ENCODE measurements at places on chromosomes 1 and 21.

- DNase-seq, result no peak
These were observed 26.6 kb downstream of the TMEM51 start for GRCh38 chr1:15180189-15180588.

DNA sequence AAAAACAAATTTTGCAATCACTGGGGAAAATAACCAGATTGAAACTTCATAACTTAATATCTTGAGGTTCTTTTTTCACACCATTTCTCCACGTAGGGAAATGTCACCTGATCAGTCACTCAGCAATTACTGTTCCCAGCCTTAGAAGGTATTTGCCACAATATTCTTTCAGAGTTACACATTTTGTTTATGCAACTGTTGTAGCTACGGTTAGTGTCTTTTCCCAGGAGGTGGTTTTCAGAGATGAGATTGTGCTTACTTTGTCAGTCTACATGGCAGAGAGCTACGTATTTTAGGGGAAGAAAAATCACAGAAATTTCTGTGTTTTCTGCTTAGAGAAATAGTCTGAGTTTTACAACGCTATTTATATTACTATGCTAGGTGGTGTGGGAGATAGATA is 792.8 kb upstream of the B3GALT2 start:
- no peak for DNase-seq

DNA sequence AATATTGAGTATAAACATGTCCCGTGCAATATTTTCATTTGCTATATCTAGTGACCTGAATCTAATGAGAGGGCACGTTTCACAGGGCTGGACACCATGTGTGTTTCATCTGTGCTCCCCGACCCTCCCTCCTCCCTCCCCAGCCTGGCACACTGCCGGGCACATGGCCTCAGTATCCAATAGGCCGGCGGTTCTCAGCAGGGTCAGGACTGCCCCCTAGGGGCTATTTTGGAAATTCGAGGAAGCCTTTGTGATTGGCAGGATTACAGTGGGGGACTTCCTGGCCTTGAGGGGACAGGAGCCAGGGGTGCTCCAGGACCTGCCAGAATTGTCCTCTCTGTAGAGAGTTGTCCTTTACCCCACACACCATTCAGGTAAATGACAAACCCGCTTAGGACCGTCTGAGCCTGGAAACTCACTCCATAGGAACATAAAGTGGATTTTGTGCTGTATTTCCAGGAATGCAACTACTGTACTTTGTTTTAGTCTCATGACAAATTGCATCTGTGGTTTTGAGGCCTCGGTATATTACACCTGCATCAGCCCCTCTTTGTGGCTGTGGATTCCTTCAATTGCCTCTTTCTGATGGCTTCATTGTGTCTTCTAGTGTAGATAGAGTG is 109.5 kb upstream of the SIM2 start:
- DNase-seq, result no peak

DNA sequence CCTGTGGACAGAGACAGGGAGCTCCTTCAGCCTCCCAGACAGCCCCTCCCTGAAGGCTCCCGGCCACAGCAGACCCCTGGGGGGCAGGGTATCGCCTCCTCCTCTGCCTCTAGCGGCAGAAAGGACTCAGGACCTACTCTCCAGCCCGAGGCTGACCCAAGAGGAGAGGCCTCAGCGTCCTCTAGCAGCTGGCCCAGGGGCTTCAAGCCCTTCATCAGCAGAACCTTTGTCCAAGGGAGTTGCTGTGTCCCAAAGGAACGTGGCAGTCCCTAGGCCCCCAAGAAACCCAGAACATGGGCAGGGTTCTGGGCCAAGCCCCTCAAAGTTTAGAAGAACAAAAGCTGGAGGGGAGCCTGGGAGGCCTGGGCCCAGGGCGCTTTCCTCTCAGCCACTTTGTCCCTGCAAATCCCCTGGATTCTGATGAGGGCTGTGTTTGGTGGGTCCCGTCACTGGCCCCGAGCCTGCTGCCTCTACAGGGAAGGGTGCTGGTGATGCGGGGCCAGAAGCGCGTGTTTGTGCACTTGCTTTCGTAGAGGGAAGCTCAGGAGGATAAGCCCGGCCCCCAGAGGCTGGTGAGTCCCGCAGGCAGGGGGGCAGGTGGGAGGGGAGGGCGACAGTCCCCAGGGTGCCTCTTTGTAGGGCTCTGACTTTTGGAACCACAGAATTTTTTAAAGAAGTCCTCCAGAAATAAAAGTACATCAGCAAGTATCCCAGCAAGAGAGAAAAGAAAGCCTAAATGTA is 13.3 kb downstream of the ITGB2 start:
- no peak for DNase-seq

- no peak for DNase-seq
These were observed 7.9 kb downstream of the SAMD11 start for GRCh38 chr1:931380-932172.

DNA sequence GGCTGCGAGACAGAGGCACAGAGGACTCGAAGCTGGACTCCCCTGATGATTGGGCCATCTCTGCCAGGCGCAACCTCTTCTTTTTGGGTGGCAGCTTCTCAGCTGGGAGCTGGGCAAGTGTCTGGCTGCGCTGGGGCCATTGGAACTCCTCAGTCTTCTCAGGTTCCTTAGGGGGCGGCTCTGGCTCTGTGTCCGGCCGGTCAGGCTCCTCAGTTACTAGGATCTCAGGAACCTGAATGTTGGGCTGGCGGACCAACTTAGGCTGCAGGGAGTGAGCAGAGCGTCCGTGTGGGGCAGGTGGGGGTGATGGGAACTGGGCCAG is 97.5 kb upstream of the EDN2 start:
- DNase-seq, result no peak

DNA sequence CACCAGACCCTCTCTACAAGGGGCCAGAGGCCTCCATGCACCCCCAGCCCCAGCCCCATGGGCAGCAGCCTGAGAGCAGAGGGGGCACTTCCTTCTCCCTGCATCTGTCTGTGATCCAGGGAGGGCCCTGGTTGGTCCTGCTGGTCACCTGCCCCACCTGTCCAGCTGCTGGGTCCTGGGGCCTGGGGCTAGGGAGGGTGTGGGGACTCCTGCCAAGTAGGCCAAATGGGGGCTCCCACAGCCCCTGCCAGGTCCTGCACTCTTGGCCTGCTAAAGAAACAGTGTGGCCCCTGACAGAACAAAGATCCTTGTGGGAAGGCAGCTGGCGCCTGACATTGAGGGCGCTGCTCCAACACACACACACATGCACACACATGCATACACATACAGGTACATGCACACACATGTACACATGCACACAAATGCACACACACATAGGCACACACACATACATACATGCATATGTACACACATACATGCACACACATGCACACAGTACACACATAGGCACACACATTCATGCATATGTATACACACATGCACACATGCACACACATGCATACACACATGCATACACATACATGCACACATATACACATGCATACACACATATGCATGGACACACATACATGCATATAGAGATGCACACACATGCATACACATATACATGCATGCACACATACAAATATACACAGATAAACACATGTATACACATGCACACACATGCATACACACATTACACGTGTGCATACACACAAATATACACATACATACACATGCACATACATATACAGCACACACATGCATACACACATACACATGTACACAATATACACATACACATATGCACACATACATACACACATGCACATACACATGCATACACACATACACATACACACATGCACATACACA is 49.9 kb downstream of the TRPM2 start:
- DNase-seq, result no peak
